Stimulated activated CD4-positive, alpha-beta T cell treated with anti-CD3 and anti-CD28 coated beads, Interleukin-1b, Interleukin-23, amount 100 ng/mL, for 4 hours (primary cell): ENCODE measurements at places on chromosomes 11 and 22.

- no peak for DNase-seq
Observed at GRCh38 chr11:117983163-117983475, 3.1 kb upstream of the IL10RA start.

- DNase-seq: peak; percentile 27
Observed at GRCh38 chr22:30763815-30764673, 69.4 kb downstream of the OSBP2 start.

- no peak for DNase-seq
Observed at GRCh38 chr11:107908211-107908610, 20.0 kb upstream of the RAB39A start.

- DNase-seq: no peak
Observed at GRCh38 chr11:76745561-76746207, 37.5 kb upstream of the TSKU start.

DNA sequence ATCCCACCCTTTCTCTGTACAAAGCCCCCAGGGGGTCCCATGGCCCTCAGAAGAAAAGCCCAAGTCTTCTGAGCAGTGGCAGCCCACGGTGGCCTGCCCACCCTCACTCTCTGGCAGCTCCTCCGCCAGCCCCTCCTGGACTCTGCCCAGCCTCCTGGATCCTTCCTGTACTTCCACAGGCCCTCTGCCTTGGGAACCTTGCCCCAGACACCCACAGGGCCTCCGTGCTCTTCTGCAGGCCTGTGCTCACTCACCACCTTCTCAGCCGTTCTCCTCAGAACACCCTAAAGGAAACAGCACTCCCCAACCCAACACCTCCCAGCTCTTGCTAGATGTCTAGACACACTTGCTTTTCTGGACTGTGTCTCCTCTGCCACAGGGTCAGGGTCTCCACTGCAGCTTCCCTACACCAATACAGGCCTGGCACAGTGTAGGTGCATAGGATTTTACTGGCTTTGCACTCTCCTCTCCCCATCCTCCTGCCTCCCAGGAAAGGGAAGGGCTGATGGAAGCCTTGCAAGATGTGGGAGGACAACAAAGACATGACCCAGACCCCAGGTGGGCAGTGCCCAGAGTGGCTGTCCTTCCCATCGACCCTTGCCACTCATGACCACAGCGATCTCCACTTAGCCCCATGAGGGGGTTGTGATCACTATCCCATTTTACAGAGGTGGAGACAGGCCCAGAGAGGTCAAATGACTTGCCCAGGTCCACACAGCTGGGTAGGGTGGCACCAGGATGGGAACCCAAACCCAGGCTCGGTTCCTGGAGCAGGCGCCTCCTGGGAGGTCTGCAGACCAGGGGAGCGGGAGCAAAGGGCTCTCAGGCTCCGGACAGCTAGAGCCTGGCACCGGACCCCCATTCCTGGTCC, 2.0 kb downstream of the SCARF2 start:
- no peak for DNase-seq
